ENCODE measurements at places on chromosomes 12 and 14.

- no peaks in the 10 kb centered on the region for H3K36me3 ChIP-seq
- no peaks in the 10 kb centered on the region for H3K4me1 ChIP-seq
- H3K27ac ChIP-seq = no peak overlapping the region
- DNase-seq = no peak
Observed at GRCh38 chr14:82766996-82767395, 1233.3 kb upstream of the SEL1L start.

GRCh38 chr12:62301080-62301798, 41.0 kb downstream of the USP15 start:
- H3K4me3 ChIP-seq = no peak overlapping the region
- H3K27me3 ChIP-seq = no peaks in the 10 kb centered on the region
- no peak for DNase-seq

GRCh38 chr12:26929590-26929989, 8.2 kb downstream of the INTS13 start:
- no peaks in the 10 kb centered on the region for H3K27me3 ChIP-seq
- peaks cover 12% of the 10 kb centered on the region for H3K36me3 ChIP-seq
- no peak overlapping the region for H3K27ac ChIP-seq
- H3K4me1 ChIP-seq = no peaks in the 10 kb centered on the region
- DNase-seq = no peak

- no peaks in the 10 kb centered on the region for H3K27me3 ChIP-seq
- no peaks in the 10 kb centered on the region for H3K36me3 ChIP-seq
- no peak for DNase-seq
- H3K4me1 ChIP-seq = no peaks in the 10 kb centered on the region
Observed at GRCh38 chr12:63318933-63319332, 167.9 kb upstream of the AVPR1A start.

- DNase-seq = no peak
- no peaks in the 10 kb centered on the region for H3K36me3 ChIP-seq
- no peaks in the 10 kb centered on the region for H3K27me3 ChIP-seq
- H3K4me3 ChIP-seq = no peak overlapping the region
- H3K4me1 ChIP-seq = peaks cover 2% of the 10 kb centered on the region
Observed at GRCh38 chr14:21440859-21441258, 15.1 kb downstream of the CHD8 start.
